ENCODE measurements at places on chromosomes 7 and 10.

DNA sequence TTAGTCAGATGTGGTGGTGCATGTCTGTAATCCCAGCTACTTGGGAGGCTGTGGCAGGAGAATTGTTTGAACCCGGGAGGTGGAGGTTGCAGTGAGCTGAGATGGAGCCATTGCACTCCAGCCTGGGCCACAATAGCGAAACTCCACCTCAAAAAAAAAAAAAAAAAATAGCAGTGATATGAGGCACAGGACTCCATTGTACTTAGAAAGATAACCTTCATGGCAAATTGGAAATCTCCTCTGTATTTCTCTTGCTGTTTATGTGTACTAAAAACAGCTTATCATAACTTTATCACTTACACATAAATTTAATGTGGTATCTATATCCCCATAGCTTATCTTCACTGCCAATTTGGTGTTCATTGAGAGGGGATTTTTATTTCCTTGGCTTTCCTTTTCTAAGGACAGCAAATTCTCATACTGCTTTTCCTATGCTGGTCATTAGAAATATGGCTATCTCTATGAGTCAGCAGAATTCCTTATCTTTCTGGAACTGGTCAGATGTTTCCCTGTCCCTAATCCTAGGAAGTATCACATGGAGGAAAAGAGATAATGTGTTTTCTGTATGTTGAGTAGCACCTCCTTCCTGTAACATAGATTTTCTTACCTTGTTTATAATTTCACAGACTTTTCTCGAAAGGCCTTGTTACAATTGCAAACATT lies 40.6 kb upstream of the ZEB1 start:
- no peak for DNase-seq

GRCh38 chr10:30724296-30724695 lies 94.7 kb upstream of the LYZL2 start:
- DNase-seq = no peak

DNA sequence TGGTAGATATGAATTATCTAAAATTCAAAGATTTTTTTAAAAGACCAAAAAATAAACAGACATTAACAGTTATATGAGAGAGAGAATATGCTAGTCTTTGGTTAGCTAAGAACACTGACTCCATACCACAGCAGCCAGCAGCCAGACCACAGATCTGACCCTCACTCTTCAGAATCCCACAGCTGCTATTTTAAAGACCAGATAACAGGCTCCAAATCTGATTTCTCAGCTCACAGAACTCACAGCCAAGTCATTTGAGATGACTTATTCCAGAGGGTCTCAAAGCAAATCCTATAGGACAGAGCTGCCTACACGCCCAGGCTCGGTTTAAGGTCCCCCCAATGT lies 20.4 kb downstream of the NUDCD3 start:
- no peak for DNase-seq

DNA sequence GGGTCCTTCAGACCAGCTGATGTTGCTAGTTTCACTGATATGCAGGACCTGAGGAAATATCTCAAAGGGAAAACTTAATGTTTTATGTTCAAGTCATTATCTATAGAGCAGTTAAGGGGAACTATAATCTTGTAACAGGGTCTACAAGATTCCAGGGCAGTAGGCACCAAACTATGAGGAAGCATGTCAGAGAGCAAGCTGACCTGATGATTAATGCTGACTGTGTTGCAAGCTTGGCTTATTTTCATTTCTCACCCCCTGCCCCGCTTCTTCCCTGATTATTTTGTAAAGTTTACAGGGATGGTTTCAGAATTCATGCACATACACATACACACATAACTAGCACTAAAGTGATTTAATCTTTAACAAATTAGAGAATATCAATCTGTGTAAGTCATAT lies 84.3 kb upstream of the CACNA2D1 start:
- DNase-seq = no peak

DNA sequence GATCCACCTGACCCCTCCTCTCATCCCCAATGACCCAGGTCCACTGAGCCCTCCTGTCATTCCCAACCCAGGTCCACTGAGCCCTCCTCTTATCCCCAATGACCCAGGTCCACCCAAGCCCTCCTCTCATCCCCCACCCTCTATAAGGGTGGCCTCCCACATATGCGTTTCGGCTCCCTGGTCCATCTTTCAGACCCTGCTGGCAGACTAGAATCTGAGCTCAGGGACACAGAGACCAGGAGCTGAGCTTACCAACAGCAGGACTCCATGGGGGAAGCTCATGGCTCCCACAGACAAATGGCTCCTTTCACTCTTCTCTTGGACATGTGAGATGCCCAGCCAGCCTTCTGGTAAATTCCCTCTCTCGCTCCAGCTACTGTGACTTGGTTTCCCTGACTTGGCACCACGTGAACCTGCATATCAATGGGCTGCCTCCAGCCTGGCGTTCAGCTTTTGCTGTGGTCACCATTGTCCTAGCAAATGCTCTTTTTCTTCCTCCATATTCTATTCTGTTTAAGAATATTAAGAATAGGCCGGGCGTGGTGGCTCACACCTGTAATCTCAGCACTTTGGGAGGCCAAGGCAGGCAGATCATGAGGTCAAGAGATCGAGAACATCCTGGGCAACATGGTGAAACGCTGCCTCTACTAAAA lies 24.8 kb upstream of the INPP5A start:
- no peak for DNase-seq

DNA sequence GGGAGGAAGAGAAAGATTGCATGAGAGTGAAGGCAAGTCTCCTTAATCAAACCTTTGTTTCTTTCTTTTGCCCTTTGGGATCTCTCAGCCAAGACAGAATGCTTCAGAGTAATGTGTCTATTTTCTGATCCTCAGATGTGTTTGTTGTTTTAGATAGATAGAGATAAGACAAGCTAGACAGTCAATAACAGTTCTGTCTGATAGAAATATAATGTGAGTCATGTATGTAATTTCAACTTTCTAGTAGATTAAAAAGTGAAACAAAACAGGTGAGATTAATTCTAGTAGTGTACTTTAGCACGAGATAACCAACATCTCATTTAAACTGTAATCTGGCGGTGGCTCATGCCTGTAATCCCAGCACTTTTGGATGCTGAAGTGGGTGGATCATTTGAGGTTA lies 159.2 kb downstream of the GATA3 start:
- no peak for DNase-seq

GRCh38 chr10:97123765-97124164 lies 62.0 kb downstream of the SLIT1 start:
- DNase-seq = no peak

DNA sequence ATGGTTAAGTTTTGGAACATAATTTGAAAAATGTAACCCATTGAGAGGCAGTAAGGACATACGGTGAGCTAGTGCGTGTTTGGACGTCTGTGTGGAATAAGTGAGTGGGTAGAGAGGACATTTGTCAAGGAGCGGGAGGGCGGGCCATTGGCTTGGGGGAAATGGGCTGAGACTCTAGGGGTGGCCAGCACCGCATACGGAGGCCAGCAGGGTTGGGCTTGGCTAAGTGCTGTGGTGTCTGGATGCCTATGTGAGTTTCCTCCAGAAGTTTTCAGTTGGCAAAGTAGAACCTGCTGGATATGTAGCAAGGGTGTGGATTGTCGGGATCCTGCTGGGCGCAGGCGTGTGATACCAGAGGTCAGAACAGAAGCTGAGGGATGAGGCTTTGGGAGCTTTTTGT lies 103.0 kb downstream of the TCF7L2 start:
- no peak for DNase-seq

DNA sequence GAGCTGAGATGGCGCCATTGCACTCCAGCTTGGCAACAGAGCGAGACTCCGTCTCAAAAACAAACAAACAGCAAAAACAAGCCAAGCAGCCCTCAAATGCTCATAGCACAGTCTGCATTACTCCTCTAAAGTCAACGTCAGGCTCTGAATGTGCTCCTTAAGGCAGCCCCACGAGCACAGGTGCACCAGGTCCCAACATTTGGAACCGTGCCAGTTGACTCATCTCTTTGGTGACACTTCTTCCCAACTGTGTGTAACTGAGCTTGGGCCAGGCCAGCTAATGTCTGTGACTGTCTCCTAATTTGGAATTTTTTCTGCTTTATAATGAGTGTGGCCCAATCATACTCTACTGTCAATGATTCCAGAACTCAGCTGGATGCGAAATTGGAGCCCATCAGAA lies 66.3 kb upstream of the EFCAB10 start:
- no peak for DNase-seq

GRCh38 chr10:71771821-71772617 lies 1.3 kb downstream of the VSIR start:
- peak; percentile 49 for DNase-seq

- no peak for DNase-seq
These were observed 36.2 kb downstream of the HERPUD2 start for GRCh38 chr7:35658606-35659201.

DNA sequence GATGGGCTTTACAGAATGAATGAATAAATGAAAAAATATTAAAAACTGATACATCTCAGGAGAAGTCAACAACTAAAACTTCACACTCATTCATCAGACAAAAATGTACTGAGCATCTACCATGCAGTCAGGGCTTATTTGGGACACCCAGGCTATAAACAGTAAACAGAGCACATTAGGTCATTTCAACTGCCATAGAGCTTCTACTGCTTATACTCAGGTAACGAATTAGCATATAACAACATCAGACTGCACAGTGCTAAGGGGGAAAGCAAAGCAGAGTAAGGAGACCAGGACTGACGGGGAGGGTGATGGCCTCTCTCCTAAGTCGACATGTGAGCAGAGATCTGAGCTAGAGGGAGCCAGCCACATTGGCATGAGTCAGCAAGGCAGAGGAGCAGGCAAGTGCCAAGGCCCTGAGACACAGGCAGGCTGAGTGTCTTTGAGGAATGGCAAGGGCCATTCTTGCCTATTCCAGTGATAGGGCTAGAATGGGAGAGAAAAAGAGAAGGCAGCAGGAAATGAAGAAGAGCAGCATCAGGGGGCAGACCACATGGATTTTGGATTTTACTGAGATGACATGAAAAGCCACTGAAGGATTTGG lies 528.9 kb downstream of the PARD3 start:
- DNase-seq = no peak

- no peak for DNase-seq
These were observed 302.7 kb downstream of the GLRX3 start for GRCh38 chr10:130438861-130439260.

GRCh38 chr7:86212976-86213375 lies 430.7 kb upstream of the GRM3 start:
- DNase-seq = no peak

DNA sequence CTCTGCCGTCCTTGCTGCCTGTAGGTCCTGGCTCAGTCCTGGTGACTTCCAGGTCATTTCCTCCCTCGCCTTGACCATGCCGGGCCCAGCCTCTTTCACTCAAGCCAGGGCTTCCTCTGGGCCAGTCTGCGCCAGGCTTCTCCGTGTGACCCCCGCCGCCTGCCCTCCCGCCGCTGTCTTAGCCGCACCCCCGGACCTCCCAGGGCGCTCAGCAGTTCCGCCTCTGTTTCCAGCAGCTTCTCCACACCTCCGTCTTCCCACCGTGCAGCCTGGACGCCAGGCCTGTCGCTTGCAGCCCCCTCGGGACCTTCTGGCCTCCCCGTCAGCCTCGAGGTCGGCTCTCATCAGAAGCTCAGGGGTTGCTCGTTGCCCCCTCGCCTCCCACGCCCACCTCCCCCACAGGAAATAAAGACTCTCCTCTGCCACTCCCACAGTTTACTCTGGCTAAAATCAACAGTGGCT lies 123.0 kb upstream of the FZD8 start:
- DNase-seq = no peak

DNA sequence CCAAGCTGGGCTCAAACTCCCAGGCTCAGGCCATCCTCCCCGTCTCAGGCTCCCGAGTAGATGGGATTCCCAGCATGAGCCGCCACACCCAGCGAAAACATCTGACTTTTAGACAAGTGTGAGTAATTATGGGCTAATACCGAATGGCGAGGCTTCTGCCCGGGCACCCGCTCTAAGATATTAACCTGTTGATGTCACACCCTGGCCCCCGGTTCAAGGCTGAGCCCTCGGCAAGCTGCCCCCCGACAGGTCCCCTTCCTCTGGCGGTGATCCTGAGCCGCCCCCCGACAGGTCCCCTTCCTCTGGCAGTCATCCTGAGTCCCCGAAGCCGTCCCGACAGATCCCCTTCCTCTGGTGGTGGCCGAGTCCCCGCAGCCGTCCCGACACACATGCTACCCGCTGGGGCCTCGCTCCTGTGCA lies 5.2 kb downstream of the PSMG3 start:
- no peak for DNase-seq

DNA sequence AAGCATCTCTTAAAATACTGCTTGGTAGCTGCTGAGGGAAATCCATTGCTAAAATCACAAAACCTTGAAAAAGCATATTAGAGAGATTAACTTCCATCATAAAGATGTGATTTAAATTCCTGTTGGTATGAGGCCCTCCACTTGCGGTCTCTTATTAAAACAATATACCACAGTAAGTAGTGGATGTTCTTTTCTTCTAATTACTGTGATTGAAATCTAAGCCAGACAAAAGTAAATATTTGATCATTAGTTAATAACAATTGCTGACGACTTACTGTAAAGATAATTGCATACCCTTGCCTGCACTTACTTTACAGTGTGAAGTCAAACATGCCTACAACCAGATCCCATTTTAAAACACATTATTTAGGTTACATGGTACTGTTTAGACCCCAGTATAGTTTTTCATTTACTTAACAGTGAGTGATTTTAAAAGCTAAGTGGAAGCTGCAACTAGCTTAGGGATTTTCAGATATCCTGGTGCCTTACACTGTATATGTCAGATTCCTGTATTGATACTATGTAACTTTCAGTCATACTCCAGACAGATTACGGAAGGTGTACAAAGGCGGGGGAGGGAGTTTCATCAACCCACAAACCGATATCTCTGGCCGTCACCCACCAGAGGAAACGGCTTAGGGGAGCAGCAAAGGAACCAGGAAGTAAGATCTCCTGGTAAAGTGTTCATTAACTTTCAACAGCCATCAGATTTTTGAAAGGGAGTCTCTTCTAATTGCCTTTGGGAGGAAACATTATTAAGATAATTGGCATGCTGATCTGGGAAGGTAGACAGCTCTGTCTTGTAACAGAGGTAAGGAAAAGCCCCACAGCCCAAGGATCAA lies 986 bp downstream of the NRP1 start:
- DNase-seq = peak; percentile 6

DNA sequence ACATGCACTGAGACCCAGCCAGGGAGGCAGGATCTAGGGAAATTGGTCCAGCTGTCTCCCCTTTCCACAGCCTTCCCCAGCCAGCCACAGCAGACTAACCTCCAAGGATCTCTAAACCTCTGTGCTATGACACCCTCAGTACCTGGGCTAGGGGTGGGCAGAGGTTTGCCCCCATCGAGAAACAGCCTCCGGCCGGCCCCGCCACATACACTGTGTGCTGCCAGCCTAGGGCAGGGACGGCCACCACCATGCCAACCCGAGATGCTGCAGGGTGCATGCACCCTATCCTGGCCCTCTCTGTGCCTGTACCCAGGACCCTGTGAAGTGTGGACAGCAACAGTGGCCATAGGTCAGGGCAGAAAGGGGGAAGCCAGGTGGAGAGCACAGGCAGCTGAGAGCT lies 58.1 kb downstream of the PARP12 start:
- DNase-seq = no peak
